Activated effector memory CD4-positive, alpha-beta T cell treated with anti-CD3 and anti-CD28 coated beads, Interleukin-2, amount 50 U/mL, for 16 hours (primary cell): ENCODE measurements at places on chromosomes 4 and X.

GRCh38 chr4:20311856-20312255 lies 60.2 kb downstream of the SLIT2 start:
- no peak for DNase-seq

- no peak for DNase-seq
Measured at GRCh38 chr4:2273221-2273620, 11.3 kb upstream of the MXD4 start.

DNA sequence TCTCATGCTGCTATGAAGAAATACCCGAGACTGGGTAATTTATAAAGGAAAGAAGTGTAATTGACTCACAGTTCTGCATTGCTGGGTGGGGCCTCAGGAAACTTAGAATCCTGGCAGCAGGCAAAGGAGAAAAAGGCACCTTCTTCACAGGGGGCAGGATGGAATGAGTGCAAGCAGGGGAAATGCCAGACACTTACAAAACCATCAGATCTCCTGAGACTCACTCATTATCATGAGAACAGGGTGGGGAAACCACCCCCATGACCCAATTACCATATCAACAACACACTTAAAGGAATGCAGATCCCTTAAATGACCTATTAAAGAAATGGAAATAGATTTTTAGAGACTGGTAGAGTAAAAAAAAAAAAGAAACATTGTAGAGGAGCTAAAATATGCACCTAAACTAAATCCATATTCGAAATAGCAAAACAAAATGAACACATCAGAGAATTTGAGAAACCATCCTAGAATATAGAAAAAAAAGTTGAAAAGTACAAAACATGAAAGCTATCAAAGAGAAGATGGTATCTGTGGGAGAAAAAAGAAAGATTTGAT lies 104.3 kb upstream of the UGT8 start:
- DNase-seq = no peak

GRCh38 chr4:7417639-7418038 lies 17.1 kb downstream of the PSAPL1 start:
- DNase-seq = peak; percentile 24

- DNase-seq = no peak
Measured at GRCh38 chr4:154781126-154781982, at the start of gene RBM46. TSS of gene RBM46 (plus strand) at chr4:154781272. CDS start at chr4:154796753, 15,481 bp downstream.

DNA sequence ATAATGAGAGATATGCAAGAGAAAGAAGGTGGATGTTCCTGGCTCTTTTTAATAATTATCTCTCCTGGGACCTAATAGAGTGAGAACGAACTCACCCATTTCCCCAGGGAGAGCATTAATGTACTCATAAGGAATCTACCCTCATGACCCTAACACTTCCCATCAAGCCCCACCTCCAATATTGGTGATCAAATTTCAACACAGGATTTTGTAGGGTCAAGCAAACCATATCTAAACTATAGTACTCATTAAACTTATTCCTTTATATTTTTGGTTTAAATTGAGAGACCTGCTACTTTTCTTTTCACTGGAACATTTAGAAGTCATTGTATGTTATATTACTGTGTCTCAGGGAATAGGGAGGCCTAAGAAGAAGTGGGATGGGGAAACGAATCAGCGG lies 2.6 kb downstream of the UGT2A3 start:
- DNase-seq = no peak
